Epithelial cell of proximal tubule (primary cell): ENCODE measurements at places on chromosomes 5 and 9.

- DNase-seq = no peak
These were observed 383.9 kb downstream of the SH3GL2 start for GRCh38 chr9:17962747-17963146.

DNA sequence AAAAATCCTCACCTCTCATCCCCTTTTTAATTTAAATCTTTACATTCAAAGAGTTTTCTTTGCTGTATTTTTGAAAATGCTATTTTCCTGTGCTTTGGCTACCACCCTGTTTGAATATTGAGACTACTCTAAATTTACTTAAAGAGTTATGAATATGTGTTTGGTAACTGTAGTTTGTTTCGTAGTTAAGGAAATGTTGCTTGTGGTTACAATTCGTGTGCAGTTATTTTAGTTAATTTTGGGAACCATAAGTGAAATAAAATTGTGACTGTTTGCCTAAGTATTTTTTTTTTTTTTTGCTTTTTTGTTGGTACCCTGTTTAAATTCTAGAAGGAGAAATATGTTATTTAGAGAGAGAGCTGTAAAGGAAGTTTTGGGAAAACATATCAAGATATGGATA, 78.7 kb downstream of the XRCC4 start:
- DNase-seq = no peak

DNA sequence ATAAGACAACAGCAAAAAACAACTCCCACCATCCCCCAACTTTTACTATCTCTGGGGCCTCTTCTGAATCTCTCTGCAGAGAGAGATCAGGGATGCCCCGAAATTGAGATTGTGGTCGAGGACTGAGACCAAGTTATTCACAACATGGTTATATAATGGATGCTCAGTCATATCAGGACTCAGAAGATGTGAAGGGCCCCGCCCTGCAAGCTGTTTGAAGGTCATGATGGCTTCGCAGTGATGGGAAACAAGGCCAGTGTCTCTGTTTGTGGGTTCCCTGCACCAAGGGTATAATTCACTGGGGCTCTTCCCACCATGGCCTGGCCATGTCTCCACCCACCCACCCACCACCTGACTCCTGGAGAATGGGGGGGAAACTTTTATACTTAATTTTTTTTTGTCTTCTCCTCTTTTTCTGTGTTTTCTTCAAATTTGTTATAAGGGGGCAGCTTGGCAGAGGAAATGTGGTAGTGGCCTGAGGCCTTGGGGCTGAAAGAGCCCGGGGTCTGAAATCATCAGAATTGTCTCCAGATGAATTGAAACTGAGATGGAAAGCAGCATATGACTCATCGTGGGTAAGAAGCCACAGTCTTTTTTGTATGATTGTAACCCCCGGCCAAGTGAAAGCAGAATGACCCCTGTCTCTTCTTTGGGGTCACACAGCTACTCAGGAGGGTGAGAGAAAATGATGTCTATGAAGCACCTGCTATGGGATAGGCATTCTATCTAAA, 15.0 kb upstream of the TEX48 start:
- no peak for DNase-seq

DNA sequence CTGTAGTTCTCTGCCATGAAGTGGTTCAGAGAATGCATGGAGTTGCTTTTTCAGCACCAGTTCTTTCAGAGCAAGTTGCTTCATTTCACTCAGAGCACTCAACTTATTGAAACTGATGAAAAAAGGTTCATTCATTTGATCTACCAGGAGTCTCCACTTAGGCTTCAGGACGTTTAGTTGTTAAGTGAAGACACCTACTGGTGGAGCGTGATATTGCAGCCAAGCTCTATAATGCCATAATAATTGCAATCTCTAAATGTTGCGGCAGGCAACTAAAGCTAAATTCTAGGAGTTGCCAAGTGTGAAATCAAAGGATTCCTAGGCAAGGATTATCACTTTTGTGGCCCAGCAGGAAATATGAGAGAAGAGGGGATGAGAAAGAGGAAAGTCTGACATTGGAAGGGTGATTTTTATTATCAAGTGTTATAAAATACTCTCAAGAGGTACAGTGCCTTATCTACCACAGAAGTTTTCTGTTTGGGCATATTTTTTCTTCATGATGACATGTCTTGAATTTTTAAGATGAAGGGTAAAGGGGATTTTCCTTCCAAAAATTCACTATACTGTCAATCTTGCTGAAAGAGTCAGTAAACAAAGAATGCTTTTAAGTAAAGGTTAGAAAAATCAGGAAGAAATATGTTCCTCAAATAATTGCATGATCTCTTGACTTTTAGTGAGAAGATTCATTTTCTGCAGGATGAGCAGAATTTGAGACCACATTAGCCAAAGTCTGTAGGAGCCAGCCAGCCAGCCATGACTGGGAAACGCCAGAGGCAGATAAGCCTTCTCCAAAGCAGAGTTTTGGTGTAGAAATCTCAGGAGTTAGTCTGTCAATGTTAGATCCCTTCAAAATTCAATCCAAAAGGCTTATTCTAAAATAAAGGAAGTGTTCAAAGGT, 83.4 kb downstream of the SH3PXD2B start:
- no peak for DNase-seq

DNA sequence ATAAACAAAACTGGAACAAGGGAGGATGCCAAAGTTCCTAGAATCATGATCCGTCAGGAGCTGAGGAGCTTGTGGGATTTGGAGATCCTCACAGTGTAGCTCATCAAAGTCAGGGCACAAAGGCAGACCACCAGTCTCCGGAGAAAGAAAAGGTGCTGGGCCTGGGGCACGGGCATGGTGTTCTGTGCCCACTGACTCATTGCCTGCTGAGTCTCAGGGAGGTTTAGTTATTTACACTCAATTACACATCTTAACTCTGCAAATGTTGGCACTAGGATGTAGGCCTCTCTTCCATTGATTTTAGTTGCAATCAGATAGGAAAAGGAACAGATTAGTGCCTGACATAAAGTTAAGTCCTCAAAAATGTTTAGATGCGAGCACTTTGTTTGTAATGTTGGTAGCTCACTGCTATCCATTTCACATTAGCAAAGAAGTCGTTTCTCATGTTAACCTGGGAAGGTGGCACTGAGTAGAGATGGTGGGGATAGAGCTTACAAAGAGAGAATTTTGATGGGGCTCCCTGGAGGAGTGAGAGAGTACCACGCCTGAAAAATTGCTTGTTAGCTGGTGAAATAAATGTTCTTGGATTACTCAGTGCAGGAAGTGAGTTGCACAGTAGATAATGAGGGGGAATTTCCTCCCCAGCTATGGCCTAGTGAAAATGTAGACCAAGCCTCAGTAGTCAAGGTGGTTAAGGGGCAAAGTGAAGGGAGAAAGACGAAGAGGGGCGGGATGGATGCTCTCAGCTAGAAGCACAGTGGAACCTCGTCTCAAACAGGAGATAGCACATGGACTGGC, 109.5 kb upstream of the CD180 start:
- DNase-seq = no peak
